Skeletal muscle cell (primary cell): ENCODE measurements at places on chromosomes 5 and 9.

DNA sequence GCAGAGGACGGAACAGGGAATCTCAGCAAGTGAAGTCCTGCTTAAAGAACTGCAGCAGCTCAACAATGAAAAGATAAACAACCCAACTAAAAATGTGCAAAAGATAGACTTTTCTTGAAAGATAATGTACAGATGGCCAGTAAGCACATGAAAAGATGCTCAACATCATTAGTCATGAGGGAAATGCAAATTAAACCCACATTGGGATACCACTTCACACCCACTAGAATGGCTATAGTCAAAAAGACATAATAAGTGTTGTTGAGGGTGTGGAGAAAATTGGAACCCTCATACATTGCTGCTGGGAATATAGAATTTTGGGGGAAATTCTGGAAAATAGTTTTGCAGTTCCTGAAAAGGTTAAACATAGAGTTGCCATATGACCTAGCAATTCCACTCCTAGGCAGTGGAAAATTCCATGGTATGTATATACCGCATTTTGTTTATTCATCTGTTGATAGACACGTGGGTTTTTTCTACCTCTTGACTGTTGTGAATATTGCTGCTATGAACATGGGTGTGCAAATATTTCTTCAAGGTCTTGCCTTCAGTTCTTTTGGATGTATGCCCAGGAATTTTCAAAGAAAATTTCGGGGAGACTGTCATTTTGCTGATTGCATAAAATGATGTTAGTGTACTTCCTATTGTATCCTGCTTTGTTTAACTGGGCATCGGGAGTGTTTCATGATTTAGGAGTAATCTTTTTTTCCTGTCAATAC is 7.2 kb downstream of the CNOT8 start:
- no peak for DNase-seq

GRCh38 chr9:132059361-132059760 is 20.3 kb downstream of the MED27 start:
- no peak for DNase-seq

DNA sequence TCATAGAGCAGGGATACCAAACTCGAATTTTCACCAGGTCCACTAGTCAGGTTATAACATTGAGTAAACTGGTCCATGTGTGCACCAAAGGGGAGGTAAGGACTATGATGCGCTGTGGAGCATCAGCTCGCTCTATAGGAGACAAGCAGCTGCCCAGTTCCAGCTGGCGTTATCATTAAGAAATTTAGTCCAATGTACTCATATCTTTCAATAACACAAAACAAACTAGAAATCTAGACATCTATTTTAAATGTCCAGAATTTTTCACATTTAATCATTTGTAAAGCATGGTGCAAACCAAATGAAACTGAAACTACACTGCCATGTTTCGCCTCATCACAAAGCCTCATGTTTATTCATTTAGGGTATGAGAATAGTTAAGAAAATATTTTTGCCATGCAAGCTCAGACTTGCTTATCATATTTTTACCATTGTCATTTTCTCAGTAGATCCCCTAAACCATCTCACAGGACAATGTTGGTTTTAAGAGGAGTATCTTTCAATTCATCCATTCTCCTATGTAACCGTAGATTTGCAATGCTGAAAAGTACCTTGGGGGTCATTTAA is 50.9 kb downstream of the ZNF474 start:
- no peak for DNase-seq

DNA sequence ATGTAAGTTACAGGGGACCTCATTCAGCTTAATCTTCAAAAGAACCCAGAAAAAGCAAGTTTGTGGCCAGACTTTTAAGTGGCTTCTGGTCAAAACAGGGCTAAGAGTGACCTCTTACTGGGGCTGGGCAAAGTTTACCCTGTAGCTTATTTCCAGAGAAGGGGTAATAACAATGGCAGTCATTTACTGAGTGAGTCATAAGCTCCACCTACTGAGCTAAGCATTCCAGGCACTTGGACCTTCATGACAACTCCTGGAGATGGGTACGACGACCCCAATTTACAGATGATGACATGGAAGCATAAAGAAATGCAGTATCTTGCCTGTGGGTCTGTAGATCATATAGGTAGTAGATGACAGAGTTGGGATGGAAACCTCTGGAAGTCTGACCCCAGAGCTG is 4.7 kb upstream of the GPR151 start:
- no peak for DNase-seq

GRCh38 chr9:115625954-115626353 is 508.0 kb upstream of the TNC start:
- no peak for DNase-seq

DNA sequence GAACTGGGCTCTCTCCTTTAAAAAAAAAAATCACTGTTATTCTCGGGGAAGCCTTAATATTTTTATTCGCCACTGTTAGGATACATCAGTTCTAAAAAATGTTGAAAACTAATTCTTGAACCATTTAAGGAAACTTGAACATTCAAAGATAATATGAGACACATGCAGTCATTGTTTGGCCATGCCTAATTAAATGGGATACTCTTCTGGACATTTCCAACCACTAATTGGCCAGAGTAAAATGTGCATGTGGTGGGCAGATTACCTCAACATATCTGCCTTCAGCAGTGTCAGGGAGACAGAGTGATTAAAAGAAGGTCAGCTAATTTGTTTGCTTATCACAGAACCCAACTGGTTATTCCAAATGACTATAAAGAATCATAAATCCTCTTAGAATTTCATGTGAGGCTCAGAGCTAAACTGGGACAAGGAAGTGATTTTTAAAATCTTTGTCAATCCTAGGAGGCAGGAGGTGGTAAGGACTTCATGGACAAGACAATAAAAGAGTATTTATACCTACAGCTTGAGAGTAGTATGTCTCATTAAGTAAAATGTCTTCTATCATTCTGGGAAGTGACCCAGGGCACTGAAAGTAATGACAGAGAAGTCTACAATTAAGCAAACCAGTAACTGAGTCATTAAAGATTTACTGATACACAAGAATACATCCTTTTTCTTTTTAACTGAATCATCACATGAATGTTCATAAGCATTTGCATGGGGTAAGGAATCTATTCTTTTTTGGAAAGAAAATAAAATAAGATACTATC is 242.9 kb upstream of the TRPM3 start:
- DNase-seq, result no peak

GRCh38 chr5:159878988-159879471 is 37.3 kb upstream of the ADRA1B start:
- DNase-seq, result peak; percentile 88

DNA sequence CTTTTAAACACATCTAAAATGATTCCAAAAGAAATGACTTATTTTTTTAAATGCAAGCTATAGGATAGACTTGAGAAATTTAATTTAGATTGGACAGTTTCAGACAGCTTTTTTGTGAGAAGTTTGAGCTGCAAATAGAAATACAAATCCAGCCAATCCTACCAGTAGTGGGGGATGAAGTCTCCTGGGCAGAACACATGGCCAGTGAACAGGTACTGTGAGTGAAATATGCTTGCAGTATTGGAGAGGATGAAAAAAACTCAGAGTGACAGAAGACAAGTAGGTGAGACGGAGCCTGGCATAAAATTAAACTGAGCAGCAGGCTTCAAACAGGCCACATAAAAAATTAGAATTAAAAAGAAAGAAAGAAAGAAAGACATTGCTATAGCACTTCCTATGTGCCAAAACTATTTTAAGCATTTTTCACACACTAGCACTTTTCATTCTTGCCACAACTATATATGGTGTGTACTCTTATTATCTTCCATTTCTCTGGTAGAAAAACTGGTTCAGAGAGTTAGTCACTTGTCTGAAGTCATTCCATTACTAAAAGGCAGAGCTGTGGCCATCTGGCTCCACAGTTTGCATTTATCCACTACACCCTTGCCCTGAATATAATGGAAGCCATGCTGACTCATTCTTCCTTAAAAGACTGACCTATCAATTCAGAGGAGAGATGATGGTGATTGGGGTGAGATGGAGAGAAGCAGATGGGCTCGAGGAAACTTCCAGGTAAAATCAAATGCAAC is 310.2 kb upstream of the CTNND2 start:
- no peak for DNase-seq

GRCh38 chr9:123933440-123934212 is 3.7 kb upstream of the DENND1A start:
- DNase-seq, result no peak

DNA sequence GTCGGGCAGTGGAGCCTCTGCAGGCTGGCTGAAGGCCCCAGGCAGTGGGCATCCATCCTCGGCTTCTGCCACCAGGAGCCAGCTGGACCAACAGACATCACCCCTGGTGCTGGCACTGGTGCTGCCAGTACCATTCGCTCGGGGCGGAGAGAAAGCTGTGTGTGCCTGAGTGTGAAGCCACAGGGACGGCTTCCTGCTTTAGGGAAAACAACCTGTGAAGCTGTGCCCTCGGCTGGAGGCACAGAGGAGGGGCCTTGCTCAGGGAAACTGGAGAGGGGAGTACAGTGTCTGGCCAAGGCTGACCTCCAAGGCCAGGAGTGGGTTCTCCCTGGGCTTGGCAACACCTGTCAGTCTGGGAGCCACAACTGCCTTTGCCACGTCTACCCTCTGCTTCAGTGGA is 38.3 kb downstream of the NEK6 start:
- no peak for DNase-seq

DNA sequence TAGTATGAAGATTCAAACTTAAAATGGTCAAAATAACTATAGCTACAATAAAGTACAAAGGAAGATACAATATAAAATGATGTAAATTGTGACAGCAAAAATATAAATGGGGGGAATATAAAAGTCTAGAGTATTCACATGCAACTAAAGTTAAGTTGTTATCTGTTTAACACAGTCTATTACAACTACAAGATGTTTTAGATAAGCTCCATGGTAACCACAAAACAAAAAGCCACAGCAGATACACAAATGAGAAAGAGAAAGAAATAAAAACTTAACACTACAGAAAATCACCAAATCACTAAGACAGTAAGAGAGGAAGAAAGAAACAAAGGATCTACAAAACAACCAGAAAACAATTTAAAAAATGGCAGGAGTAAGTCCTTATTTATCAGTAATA is 17.0 kb upstream of the SH3TC2 start:
- no peak for DNase-seq

- no peak for DNase-seq
Measured at GRCh38 chr5:102781786-102782185, 26.7 kb downstream of the PAM start.

DNA sequence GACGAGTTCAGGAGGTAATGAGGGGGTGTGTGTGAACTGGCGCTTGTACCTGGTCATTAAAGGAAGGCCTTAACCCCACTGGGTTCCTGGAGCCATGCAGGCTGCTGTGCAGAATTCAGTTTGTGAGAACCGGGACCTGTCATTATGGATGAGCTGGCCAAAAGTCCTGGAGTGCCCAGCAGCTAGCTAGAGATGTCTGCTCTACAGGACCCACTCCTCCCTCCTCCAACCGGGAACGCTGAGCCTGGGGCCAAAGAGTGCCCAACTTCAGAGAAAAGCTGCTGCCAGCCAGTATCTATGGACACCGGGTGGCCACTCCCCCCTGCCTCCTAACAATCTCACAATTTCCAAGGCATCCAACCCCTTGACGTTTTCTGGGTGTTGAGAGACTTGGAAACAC is 1.2 kb downstream of the ENTREP1 start:
- DNase-seq, result no peak

DNA sequence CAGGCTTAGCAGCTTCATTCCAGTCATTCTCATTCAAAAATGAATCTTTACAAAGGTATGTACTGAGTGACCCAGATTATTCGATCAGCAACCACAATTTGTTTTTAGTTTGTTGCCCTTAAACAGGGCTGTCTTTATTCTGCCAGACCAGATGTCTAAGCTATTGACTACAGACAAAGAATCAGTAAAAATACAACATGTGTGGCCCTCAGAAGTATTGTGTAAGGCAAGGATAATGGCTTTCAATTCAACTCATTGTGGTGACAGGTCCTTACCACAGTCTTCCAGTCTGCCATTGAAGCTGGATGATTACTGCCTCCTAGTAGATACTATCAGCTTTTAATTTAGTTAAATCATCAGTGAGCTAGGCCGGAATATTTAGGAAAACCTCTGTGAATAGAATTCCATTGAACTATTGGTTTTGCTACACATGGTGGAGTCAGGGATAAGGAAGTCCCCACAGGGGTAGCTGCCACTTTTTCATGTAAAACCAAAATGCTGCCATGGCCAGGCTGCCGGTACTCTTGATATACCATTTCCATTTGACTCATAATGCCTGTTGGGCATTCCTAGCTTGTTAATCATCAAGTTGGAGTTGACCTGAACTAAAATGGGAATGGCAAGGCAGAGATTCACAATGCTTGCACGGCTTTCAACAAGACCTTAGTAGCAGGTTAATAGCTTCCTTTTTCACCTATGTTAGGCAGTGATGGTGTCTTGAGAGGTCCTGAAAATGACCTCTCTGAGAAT is 175.6 kb downstream of the MEF2C start:
- no peak for DNase-seq

DNA sequence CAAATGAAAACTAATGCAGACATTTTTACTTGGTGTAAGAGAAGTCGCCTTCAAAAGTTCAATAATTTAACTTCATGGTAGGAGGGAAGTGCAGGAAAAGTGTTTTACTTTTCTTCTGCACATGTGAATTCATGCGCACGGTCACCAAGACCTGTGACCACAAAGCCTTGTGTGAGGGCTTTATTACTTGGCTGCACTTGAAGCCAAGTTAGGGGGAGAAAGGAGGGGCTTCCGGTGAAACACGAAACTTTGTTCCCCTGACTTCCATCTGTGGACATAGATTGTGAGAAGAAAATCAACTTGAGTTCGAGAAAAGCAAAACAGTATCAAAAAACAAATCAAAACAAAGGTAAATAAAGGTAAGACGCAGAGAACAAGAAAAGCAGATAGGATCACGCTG is 239.9 kb downstream of the ROR2 start:
- no peak for DNase-seq

DNA sequence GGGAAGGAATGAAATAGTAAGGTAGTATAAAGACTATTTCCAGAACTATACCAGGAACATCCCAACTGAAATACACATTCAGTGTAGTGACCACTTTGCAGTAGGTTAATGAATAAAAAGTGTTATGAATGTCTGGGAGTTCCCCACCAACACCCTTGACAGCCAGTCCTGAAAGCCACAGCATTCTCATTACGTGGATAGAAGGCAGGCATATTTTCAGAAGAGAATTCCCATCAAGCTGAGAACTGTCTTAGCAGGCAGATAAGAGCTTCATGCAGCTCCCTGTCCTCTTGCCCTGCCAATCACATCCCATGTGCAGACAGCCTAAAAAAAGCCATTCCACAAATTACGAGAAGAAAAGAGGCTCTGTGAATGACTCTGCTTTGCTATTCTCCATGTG is 695.0 kb downstream of the DTWD2 start:
- DNase-seq, result no peak

DNA sequence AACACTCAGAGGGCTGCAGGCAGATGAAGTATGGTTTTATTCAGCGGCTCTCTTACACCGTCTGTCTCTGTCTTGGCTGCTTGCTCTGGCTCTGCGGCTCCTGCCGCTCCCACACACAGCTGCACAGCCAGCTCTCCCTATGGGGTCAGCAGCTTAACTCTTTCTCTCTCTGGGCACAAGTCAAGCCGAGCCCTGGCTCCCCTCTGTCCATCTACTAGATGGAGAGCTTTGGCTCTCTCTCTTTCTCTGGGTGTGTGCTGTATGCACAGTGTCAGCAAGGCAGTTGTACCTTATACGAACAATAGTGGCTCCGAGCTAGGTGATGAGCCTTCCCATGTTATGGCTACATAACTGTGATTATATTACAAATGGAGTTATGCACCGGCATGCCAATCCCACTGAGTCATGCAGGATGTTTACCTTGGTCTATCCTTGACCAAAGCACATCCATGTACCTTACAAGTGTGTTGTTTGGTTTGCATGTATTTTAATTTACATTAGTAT is 19.3 kb upstream of the PPP2CA start:
- DNase-seq, result peak; percentile 62
